ENCODE measurements at places on chromosomes 11 and 22.

GRCh38 chr11:71144736-71145135 lies 107.6 kb downstream of the SHANK2 start:
- no peak for DNase-seq

- DNase-seq = no peak
Observed at GRCh38 chr11:104823657-104824056, 74.6 kb downstream of the CASP12 start.

- no peak for DNase-seq
Observed at GRCh38 chr11:47055534-47055933, 119.0 kb downstream of the CSTPP1 start.

GRCh38 chr11:61671527-61671926 lies 8.7 kb upstream of the DAGLA start:
- no peak for DNase-seq

GRCh38 chr11:123535401-123535800 lies 105.3 kb downstream of the GRAMD1B start:
- DNase-seq = no peak

GRCh38 chr11:30521297-30522071 lies 64.7 kb downstream of the MPPED2 start:
- no peak for DNase-seq

DNA sequence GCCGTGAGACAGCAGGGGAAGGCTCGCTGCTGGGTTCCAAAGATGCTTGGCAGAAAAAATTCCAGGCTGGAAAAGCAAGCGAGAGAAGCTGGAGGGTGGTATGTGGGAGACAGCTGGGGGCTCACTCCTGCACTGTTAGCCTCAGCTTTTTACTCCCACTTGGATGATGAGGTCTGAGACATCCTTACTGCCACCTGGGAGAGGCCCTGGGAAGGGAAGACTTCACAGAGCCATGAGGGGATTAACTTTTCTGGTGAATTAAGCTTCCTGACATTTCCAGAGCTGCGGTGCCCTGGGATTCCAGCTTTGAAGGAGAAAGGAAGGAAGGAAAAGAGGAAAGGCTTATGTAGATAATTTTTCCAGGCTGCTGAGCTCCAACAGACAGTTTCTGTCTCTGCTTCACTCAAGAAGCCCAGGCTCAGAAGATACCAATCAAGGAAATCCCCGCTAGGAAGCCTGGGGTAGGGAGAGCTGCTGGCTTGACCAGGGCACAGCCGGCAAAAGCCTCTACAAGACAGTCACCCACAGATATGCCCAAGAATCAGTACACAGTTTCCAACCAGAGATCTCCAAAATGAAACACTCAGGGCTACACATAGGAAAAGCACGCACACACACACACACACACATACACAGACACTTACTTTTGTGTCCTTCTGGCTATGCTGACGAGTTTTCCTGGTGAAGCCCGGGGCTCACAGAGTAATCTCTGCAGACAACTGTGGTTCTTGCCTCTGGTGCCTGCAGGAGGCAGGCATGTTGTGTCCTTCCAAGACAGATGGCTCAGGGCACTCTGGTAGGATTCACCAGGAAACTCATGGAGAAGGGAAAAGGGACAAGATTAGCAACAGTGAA lies 907 bp downstream of the MCHR1 start:
- DNase-seq = no peak

GRCh38 chr11:87190071-87190470 lies 152.3 kb downstream of the TMEM135 start:
- DNase-seq = no peak

All from NCI-H2171 treated with DMSO at 0.1 percent for 48 hours (cell line).